ENCODE measurements at places on chromosomes 7 and 10.
A peak's percentile ranks its signal among the peaks of the same experiment; 100 is the strongest.

DNA sequence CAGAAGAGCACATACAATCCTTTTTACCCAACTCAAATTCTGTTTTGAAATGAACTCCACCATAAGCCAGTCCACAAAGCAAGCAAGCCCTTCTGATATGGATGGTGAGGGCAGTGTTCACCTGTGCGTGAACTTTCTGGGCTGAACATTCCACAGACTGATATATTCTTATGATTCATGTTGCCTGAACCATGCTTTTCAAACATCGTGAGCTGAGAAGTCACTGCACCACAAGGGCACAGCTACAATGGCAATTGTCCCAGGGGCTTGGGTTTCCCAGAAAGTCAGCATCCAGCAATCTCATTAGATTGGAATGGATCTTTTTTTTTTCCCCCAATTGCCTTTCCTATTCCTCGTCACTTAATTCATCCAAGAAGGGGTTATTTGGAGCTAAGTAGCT is 86.9 kb upstream of the ZNF438 start:
- DNase-seq: no peak

- DNase-seq: no peak
Observed at GRCh38 chr10:24822590-24822989, 98.9 kb upstream of the ARHGAP21 start.

DNA sequence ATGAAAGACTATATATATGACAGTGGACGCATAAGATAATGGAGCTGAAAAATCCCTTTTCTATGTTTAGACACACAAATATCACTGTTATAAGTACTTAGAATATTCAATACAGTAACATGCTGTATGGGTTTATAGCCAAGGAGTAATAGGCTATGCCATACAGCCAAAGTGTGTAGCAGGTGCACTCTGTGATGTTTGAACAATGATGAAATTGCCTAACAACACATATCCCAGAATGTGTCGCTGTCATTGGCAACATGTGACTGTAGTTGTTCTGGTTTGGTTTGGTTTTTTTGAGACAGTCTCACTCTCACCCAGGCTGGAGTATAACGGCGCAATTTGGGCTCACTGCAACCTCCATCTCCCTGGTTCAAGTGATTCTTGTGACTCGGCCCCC is 26.1 kb downstream of the NOM1 start:
- no peak for DNase-seq

DNA sequence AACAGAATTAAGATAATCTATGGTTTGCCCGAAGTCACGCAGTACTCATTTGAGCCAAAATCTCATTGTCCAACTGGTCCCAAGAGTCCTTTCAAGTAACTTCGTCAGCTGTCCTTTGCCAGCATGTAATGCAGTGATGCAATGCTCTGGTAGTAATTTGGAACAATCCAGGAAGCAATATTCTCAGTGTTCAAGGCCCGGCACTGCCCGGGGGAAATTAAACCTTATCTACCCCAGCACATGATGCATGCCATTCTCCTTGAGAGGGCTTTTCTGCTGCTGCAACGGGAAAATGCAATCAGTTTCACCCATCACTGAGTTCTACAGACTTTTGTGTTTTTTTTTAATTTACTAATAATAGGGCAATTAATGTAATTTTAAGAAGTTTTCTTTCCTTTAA is 77.6 kb upstream of the NME8 start:
- no peak for DNase-seq

DNA sequence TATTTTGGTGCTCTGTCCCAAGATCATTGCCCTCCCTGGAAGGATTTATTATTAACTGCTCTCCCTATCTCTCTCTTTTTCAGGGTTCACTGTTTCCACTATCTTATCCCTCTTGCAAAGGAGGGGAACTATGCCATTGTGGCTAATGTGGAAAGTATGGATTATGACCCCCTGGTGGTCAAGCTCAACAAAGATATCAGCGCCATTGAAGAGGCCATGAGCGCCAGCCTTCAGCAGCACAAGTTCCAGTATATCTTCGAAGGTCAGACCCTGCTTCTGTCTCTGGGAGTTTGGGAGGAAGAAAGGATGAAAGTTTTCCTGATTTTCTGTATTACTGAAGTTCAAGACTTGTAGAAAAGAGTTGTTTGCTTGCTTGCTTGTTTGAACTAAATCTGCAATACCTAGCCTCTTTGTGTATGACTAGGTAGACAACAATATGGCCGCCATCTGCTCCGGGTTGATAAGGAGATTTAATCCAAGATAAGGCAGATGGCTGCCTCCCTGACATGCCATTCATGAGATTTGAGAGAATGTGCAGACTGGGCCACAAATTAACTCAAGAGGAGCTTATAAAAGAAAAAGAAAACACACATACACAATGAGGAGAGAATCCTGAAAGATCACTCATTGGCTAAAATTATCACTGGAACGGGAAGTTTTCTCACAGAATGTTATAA is 122.2 kb upstream of the LRGUK start:
- no peak for DNase-seq

DNA sequence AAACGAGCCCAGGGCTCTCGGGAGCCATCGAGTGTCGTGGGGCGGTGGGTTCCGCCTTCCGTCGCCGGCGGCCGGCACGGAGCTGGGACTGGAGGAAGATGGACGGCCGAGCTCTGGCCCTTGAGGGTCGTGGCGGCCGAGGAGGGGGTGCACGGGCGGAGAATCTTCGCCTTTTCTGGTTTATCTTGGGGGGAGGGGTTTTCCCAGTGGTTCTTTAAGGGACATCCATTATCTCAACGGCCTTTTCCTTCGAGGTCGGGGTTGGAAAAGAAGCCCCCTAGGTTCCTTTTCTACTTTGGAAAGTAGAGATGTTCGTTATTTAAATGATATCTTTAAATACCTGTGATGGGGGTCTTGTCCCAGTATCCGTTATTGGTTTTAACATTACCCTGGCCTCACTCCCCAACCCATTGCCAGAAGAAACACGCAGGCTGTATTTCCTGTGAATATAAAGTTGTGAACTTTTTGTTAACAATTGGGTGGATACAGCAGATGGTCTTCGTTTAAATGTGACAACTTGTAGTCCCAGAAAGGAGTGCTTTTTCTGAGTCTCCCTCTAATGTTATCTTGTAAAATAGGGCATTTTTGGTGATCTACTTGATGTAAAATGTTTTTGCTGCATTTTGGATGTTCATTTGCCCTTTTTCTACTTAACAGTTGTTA is 765 bp downstream of the CCAR1 start:
- DNase-seq: no peak

DNA sequence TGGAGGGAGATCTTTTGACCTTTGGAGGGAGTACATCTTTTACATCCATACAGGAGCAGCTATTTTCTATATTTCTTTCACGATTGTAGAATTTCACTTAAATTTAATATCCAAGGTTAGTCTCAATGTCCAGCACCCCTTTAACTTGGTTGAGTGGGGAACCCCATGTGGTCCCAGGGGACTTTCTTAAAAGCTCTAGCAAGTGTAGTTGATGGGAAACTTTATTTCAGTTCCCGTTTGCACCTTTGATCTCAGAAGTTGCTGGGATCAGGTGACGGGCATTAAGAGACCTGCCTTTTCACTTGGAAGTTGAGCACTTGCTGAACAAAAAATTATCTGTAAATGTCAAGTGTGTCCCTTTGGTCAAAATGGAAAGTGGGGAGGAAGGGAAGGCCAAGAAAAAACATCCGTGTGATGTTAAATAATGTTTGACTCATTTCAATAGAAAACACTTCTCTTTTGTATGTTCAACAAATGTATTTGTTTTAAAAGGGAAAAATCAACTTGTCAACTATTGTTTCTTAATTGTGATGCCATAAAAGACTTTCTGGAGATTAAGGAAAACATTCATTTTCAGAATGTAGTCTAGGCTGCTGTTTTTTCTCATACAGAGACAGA is 370.1 kb upstream of the GALNT17 start:
- no peak for DNase-seq

DNA sequence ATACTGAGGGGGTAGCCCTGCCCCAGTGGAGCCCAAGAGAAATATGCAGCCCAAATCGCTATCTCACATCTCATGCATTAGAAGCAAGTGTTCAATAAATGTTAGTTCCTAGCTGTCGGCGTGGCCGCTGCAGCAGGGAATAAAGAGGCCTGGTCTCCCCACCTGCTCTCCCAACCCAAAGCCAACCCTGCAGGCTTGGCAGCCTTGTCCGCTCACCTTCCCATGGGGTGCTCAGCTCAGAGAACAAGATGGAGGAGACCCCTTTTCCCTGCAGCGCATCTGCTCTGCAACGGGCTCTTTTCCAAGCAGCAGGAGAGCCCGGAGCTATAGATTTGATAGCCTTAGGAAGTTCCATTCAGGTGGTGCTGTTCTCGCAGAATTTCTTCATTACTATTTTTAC is 12.0 kb upstream of the DOCK1 start:
- no peak for DNase-seq

DNA sequence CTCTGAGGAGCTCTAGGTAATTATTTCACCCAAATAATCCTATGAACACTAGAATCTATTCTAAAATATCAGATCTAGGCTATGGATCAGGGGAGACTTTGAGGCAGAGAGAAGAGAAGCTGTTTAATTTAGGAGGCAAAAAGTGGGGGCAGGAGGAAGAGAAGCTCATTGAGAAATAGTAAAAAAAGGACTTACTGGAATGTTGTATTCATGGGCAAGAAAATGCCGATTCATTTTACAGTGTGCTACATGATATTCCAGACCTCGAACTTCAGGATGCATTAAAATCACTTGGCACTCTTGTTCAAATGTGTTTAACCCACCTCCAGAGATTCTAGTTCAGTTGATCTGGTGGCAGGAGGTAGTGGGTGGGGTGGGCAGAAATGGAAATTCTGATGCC is 109.5 kb upstream of the ITGB1 start:
- no peak for DNase-seq

DNA sequence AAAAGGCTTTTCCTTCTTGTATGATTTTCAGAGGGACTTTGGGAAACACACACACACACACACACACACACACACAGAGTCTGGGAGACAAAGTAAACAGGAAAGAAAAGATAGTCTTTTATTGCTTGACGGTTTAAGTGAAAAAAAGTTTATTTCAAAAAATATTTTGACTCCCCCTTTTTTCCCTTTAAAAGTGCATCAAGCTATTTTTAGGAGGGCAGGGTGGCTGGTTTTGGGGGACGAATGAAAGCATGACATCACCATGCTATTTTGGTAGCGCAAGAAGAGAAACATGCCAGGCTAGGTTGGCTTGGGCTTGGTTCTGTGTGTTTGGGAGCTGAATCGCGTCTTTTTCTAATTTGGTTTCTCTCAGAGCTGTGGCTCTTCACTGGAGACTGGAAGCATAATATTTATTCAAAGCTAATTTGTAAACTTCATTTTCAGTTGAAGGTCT is 129.2 kb downstream of the BAMBI start:
- no peak for DNase-seq

DNA sequence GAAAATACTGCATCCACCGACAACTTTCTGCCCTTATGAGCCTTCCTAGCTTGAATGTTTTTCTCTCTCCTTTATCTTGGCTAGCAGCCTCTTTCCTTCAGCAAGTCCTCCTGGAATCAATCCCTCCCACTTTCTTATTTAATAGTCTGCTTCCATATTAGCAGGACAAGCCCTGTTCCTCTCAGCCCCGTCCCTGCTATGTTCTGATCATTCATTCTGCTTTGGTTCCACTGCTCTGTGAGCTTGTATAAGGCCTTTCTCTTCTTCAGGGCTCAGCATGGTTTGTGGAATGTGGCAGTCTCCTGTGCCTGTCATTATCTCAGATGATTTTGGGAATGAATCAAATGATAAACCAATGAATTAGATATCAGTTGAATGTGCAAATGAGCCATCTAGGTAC is 420.1 kb downstream of the DPP6 start:
- no peak for DNase-seq

GRCh38 chr10:77732213-77733003 is 94.8 kb upstream of the KCNMA1 start:
- no peak for DNase-seq

GRCh38 chr10:62893036-62893435 is 76.9 kb upstream of the EGR2 start:
- DNase-seq: no peak

DNA sequence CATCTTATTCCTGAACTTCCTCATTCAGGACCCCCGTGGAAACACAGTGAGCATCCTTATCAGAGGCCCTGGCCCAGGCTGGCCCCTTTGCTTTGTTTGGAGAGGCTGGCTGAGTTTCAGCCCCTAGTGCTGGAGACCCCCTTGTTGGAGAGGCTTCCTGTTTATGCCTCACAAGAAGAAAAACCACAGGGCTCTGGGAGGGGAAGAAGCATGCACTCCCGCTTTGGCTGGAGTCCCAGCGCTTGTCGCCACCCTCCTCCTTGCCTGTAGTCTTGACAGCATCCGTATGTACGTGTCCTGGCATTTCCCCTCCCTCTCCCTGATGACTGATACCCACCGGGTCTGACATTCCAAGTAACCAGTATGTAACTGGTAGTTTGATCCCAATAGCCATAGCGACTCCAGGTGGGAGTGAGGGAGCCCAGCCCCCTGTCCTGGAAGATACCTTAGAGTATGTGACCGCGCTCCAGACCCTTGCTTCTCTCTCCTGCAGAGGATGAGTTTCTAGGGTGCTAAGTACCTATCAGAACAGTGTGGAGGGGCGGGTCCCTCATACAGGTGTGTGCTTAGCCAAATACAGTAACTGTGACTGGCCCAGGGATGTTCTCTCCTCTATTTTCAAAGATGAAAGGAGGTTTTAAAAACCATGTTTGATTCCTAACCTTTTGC is 6.9 kb upstream of the ATP6V0E2 start:
- DNase-seq: no peak

DNA sequence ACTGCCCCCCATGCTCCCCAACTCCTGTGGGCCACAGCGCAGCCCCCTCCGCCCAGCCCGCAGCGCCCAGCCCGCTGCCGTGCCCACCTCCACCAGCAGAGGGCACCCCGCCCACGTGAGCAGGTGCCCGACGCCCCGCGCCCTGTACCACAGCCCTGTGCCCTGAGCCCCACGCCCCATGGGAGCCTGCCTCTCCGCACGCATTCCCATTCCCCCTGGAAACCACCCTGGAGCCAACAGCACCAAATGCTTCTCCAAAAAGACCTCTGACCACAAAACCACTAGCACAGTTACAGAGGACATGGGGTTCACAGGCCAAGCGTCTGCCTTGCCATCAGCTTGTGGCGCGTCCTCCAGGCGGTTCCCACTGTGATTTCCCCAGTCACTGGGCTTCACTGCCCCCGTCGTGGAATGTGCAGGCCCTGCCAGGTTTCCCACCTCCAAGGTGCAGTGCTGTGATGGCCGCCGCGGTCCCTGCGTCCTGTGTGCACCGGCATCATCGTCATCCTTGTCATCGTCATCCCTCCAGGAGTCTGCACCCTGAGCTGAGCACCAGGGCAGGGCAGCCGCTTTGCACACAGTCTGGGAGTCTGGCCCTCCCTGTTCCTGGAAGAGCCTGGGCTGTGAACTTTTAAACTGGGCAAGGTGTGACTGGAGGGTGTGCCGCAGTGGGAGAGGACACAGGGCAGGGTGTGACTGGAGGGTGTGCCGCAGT is 61.7 kb downstream of the PWWP2B start:
- DNase-seq: peak; percentile 49

DNA sequence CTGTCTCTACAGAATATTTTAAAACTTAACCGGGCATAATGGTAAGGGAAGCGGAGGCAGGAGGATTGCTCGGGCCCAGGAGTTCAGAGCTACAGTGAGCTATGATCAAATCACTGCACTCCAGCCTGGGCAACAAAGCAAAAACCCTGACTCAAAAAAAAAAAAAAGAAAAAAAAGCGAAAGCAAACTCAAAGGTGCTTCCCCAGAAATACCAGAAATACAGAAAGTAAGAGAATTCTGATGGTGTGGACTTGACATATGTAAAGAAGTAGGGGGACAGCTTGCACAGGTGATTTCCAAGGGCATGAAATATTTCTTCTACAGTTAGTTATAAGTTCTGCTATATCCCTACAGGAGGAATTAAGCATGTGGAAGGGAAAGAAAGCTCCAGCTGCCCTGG is 69.7 kb upstream of the APBB1IP start:
- DNase-seq: no peak

GRCh38 chr7:2488272-2488645 is 12.1 kb upstream of the GRIFIN start:
- no peak for DNase-seq

Measured in T-helper 1 cell (primary cell).